ENCODE measurements at places on chromosomes 4 and X. TPM values are rescaled to one million over a fixed set of nuclear protein-coding genes. Genes with fewer than 3 reads are reported as not detected.
A peak's percentile ranks its signal among the peaks of the same experiment; 100 is the strongest.

DNA sequence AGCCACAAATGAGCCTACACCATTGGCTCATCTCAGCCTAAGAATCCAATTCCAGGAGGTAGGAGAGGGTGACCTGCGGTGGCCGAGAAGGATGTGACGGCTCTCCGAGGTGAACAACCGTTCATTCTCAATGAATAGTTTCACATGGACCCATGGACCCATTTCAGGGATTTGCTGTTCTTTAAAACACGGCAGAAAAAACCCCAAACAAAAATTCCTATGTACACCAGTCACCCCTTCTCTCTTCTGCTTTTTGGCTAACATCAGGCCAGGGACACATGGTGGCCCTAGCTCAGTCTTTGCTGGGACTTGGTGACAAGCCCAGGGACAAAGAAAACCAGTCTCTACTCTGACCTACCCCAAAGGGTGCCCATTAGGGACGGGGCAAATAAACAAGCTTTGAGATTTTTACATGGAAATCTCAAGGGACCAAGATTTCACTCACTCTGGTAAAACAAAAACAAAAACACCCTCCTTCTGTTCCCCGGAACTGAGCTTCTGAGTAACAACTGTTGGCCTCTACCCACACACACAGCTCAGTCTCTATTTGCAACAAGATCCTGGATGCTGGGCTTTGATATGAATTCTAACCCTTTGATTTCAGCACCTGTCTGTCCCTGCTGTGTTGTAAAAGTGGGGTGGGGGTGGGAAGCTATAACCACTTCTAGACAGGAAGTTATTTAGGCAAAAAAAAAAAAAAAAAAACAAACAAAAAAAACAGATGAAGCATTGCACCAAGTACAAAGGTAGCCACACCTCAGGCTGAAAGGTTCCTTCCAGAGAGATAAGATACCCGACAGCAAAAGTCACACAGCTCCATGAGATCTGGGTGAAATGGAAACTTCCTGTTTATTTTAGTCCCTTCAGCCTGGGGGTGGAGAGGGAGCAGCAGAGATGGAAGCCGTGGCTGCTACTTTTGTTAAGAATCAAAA, 49.0 kb downstream of the DDX3X start:
- H3K27ac ChIP-seq, result peak overlapping the region; percentile 89
- DNase-seq, result peak; percentile 30
- peaks cover 1% of the 10 kb centered on the region for H3K36me3 ChIP-seq
- peak overlapping the region; percentile 46 for H3K4me3 ChIP-seq
- peaks cover 16% of the 10 kb centered on the region for H3K4me1 ChIP-seq

- no peak overlapping the region for H3K4me3 ChIP-seq
- DNase-seq, result peak; percentile 18
- no peak overlapping the region for H3K27ac ChIP-seq
- H3K36me3 ChIP-seq, result no peaks in the 10 kb centered on the region
- peaks cover 7% of the 10 kb centered on the region for H3K4me1 ChIP-seq
- H3K27me3 ChIP-seq, result no peaks in the 10 kb centered on the region
Observed at GRCh38 chr4:74230902-74231499, 73.1 kb downstream of the MTHFD2L start.

DNA sequence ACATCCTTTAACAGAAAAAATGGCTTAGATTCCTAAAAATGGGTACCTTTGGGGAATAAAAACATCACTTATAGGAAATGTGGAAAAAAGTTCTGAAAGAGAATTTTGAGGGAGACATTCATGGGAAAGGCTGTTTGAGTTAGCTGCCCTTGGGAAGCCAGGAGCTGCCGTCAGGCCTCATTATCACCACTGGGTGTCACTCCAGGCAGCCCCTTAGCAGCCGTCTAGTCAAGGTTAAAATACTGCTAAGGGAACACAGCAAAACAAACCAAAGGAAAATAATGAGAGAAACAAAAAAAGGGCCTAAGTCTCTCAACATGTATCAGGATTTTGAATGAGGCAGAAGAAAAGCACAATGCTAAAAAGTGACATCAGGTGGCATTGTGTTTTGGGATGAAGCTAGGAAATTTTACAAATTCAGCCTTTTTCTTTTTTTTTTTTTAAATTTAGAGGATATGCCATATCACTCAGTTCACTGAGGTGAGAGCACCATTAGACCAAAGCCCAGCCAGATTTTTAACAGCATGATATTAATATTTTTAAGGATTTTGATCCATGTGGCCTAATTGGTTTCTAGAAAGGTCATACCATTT, 235.3 kb downstream of the GPAT3 start:
- H3K36me3 ChIP-seq, result no peaks in the 10 kb centered on the region
- peak; percentile 7 for DNase-seq
- no peak overlapping the region for H3K27ac ChIP-seq

DNA sequence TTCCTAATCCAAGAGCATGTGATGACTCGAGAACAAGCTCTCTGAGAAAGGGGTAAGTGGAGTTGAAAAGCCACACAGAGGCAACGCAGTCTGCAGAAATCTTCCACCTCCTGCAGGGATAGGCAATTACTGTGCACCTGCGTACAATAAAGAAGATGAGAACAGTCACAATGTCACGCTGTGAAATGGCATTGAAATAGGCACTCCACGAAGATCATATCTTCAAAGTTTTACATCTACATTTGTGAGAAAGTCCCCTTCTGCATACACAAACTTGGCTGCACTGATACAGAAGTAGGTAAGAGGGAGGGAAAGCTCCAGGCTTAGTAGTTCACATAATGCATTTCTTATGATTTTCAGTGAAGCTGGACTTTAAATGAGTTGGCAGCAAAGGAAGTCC, 27.1 kb downstream of the DDX60L start:
- H3K36me3 ChIP-seq, result peaks cover 32% of the 10 kb centered on the region
- no peaks in the 10 kb centered on the region for H3K27me3 ChIP-seq
- H3K27ac ChIP-seq, result no peak overlapping the region
- DNase-seq, result no peak
- peaks cover 32% of the 10 kb centered on the region for H3K4me1 ChIP-seq

DNA sequence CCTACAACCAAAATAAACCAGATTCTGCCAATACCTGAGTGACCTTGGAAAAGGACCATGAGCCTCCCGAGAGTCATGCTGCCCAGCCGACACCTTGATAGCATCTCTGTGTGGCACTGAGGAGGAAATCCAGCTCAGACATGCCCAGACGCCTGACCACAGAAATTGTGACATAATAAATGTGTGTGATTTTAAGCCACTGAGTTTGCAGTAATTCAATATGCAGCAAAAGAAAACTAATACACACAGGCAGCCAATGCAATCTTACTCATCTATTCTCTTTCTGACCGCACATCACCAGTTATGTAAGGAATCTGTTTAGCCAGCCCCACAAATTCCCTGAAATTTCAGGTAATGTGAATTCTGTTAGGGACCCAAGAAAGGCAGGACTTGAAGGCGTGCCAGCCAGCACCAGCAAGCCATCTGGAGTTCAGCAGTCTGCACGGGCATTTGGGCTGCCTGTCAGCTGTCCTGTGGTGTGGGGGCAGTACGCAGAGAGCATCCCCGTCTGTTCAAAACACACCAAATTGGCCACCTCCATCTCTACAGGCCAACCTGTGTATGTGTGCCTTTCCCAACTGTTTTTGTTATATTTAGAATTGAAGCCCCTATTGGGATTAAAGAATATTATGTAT, 176.4 kb downstream of the NLGN4X start:
- DNase-seq, result no peak
- H3K27me3 ChIP-seq, result no peaks in the 10 kb centered on the region
- no peaks in the 10 kb centered on the region for H3K36me3 ChIP-seq
- H3K27ac ChIP-seq, result no peak overlapping the region
- H3K4me3 ChIP-seq, result no peak overlapping the region

DNA sequence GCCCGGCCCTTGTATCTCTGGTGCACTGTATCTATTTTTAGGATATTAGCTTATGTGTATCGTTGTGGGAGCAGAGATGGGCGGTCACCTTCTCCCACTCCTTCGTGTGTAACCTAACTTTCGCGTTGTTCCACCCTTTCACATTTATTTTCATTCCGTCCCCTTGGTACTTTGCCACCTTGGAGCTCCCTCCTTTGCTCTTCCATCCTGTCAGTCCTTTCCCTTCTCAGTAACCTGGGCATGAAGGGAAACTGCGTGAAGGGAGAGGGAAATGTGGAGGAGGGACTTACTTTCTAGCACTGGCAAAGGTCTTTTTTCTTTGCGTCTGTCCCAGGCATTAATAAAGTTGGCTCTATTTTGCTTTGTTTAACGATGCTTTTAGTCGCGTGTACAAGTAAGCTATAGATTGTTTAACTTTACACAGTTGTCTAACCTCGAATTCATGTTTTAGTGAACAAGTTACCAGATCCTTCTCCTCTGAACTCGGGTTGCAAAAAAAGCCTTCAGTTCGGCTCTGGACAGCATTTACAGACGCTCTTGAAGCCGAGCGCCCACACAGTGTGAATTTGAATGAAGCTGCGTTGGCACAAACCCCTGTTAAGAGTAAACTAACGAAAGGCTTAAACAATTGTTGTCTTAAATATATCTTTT, 3.9 kb downstream of the PCDH10 start:
- peaks cover 2% of the 10 kb centered on the region for H3K36me3 ChIP-seq
- peaks cover 50% of the 10 kb centered on the region for H3K27me3 ChIP-seq
- no peak for DNase-seq
- H3K4me1 ChIP-seq, result peaks cover 22% of the 10 kb centered on the region

DNA sequence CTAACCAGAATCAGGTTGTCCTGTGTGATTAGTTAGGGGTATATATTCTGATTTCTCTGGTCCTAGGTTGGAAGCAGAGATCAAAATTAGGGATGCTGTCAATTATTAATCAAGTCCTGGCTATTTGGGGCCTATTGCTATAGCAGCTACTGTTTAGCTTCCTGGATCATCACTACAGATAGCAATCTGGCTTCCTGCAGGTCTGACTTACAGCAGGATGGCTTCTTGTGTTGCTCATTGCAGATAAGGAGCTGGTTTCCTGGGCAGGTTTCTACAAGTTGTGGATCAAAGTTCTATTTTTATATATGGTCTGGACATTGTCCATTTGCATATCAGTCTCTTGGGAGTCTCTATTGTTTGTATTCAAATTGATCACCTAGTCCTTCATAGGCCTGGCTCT, 57.7 kb upstream of the C4orf54 start:
- H3K36me3 ChIP-seq, result no peaks in the 10 kb centered on the region
- H3K4me3 ChIP-seq, result no peak overlapping the region
- DNase-seq, result no peak
- no peak overlapping the region for H3K27ac ChIP-seq

GRCh38 chr4:190017357-190018200, 9.5 kb downstream of the FRG2 start:
- peaks cover 6% of the 10 kb centered on the region for H3K36me3 ChIP-seq
- no peak overlapping the region for H3K4me3 ChIP-seq
- no peak overlapping the region for H3K27ac ChIP-seq
- DNase-seq, result no peak
- peaks cover 31% of the 10 kb centered on the region for H3K4me1 ChIP-seq

- H3K4me1 ChIP-seq, result peaks cover 3% of the 10 kb centered on the region
- no peak overlapping the region for H3K27ac ChIP-seq
- no peaks in the 10 kb centered on the region for H3K27me3 ChIP-seq
- H3K36me3 ChIP-seq, result peaks cover 1% of the 10 kb centered on the region
- no peak for DNase-seq
Observed at GRCh38 chr4:13267091-13267490, 217.0 kb downstream of the RAB28 start.

DNA sequence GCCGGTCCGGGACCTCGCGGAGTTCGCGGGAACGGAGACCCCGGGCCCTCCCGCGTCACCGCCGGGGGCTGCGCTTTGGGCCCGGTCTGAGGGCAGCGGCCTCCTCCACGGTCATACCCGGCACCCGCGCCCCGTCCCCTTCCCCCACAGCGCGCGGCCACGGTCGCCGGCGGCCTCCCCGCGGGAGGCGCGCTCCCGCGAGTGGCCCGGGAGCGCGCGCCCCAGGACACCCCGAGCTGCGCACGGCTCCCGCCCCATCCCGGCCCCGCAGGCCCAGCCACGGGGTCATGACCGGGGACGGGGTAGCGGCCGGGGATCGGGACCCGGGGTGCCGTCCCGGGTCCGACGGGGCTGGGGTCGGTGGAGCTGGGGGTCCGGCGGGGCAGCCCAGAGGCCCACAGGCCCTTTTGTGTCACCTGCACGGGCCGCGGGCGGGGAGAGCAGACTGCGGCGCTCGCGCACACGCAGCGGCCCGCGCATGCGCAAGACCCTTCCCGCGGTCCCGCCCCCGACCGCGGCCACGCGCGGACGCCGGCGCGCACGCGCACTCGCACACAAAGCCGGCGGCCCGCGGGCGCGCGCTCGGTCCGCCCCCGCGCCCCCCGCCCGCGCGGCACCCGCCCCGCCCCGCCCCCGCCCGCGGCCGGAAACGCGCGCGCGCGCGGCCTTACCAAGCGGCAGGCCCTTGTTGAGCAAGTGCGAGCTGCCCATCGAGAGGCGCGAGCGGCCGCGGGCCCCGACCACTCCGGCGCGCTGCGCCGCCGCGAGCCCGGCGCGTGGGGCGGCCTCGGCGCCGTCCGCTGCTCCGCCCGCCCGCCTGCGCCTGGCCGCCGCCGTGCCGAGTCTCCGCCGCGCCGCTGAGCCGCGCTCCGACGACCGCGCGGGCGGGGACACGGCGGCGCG, at the start of gene CTBP1:
TSS of gene CTBP1 (minus strand) at position 886 of the 903 bp plus-strand sequence. CDS start 7,799 bp downstream, outside the sequence.
- peaks cover 68% of the 10 kb centered on the region for H3K4me1 ChIP-seq
- H3K27me3 ChIP-seq, result no peaks in the 10 kb centered on the region
- peak within 1 kb of the TSS; percentile 93 for H3K27ac ChIP-seq
- H3K4me3 ChIP-seq, result peak within 1 kb of the TSS; percentile 90

DNA sequence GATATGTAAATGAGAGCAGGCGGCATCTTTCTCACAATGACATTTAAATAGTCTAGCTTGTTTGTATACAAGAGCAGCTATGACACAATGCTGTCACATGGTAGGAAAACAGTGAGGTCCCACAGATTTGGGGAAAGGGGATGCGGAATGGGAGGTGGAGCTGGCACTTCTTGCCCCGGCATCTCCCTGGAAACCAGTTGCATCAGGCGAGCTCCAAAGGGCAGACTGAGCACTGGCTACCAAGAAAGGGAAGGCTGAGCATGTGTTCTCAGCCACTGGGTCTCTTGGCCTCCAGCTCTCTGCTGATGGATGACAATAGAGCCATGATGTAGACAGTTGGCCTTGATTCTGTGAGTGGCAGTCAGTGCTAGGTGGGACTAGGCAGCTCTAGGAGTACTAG, 109.0 kb downstream of the UCHL1 start:
- H3K27me3 ChIP-seq, result peaks cover 29% of the 10 kb centered on the region

- no peaks in the 10 kb centered on the region for H3K27me3 ChIP-seq
- H3K4me3 ChIP-seq, result no peak overlapping the region
- DNase-seq, result no peak
- H3K27ac ChIP-seq, result no peak overlapping the region
- H3K4me1 ChIP-seq, result no peaks in the 10 kb centered on the region
- H3K36me3 ChIP-seq, result no peaks in the 10 kb centered on the region
Observed at GRCh38 chr4:187436251-187436650, 559.3 kb upstream of the ZFP42 start.

GRCh38 chrX:18676470-18676869, 4.6 kb upstream of the RS1 start:
- no peak for DNase-seq
- H3K4me1 ChIP-seq, result peaks cover 3% of the 10 kb centered on the region
- no peaks in the 10 kb centered on the region for H3K27me3 ChIP-seq
- H3K4me3 ChIP-seq, result no peak overlapping the region
- no peak overlapping the region for H3K27ac ChIP-seq
- H3K36me3 ChIP-seq, result no peaks in the 10 kb centered on the region

FAAH2 gene
- total RNA-seq, result 1.7 TPM

NAP1L2 gene
- total RNA-seq, result 1.0 TPM

PNPLA4 gene
- 12.7 TPM for total RNA-seq

INTU gene
- total RNA-seq, result 0.16 TPM

AMER1 gene
- 3.4 TPM for total RNA-seq

RHOXF1 gene
- not detected for total RNA-seq

PAPSS1 gene
- total RNA-seq, result 29.5 TPM

NAA11 gene
- not detected for total RNA-seq

HMX1 gene
- not detected for total RNA-seq

Measured in activated CD8-positive, alpha-beta T cell treated with anti-CD3 and anti-CD28 coated beads for 36 hours (primary cell).